Tibial nerve (tissue), 4 donors: ENCODE measurements at places on chromosomes 6 and 20.

- no peak for DNase-seq
Measured at GRCh38 chr6:51514748-51515402, 572.5 kb downstream of the PKHD1 start.

- no peak for DNase-seq
Measured at GRCh38 chr6:105664931-105665330, 262.0 kb upstream of the PREP start.

- no peak for DNase-seq
Measured at GRCh38 chr20:7984192-7984591, 35.4 kb downstream of the TMX4 start.

- no peak for DNase-seq
Measured at GRCh38 chr6:110446405-110446804, 30.0 kb downstream of the SLC22A16 start.

DNA sequence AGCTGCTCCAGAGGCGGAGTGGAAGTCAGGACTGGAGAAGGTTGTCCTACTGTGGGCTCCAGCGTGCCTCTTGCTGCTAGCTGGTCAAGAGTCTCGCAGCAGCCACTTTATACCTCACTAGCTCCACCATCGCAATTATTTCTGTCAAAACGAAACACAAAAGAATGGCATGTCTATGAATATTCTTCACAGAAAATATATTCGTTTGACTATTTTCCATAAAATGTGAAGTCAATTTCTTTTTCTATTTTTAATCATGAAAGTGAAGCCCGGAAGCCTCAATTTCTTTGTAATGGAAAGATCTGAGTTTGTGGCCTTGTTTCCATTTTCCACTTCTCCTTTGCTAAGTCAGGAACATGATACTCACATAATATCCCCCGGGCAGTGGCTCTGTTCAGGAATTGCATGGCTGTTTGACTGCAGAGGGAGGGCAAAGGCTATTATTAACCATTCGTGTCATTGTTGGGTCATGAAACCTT, 51.7 kb downstream of the DTD1 start:
- no peak for DNase-seq

DNA sequence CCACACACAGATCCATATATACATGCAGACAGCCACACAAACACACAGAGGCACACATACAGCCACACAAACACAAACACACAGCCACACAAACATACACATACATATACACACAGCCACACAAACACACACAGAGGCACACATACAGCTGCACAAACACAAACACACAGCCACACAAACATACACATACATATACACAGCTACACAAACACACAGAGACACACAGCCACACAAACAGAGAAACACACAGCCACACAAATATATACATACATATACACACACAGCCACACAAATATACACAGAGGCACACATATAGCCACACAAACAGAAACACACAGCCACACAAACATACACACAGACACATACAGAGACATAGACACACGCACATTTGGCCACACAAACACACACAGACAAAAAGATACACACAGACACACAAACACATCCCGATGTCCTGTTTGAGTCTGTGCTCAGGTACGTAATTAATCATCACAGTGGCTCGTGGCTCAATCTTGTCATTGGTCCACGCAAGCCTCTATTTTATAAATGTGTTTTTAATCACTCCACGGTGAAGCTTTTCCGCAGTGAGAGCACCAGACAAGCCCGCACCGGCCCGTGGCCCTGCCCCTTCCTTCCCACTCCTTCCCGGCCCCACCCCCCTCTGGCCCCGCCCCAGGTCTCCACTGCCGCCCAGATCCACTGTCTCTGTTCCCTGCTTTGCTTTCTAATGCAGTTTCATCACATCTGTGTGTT, 135.3 kb downstream of the CDH4 start:
- no peak for DNase-seq

DNA sequence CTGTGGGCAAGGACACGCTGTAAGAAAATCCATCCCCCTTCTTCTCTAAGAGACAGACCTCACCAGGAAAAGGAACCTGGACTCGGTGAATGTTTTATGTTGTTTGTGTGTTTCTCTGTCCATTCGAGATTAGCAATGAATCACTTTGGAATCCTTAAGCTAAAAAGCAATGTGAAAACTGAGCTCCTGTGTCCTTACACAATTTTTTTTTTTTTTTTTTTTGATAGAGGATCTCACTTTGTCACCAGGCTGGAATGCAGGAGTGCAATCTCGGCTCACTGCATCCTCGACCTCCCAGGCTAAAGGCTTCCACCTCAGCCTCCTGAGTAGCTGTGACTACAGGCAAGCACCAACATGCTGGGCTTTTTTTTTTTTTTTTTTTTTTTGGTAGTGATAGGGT, 32.1 kb downstream of the BFSP1 start:
- DNase-seq = no peak

DNA sequence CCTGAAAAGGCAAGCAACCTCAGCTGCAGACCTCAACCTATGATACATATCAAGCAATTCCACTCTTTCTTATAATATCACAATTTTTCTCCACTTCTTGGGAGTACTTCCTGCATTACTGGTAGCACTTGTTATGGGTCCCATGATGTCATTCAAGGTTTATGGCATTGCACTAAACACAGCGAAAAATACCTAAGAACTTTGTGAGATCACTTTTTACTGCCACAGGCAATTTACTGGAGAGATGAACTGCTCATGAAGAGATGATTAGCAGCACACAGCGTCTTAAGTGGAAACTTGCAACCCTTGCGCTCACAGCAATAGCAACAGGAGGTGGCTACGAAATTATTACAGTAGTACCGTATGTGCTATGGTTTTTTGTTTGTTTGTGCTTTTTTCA, 19.3 kb upstream of the RIMS4 start:
- no peak for DNase-seq

- DNase-seq = no peak
Measured at GRCh38 chr6:29758761-29759160, 35.5 kb downstream of the HLA-F start.

DNA sequence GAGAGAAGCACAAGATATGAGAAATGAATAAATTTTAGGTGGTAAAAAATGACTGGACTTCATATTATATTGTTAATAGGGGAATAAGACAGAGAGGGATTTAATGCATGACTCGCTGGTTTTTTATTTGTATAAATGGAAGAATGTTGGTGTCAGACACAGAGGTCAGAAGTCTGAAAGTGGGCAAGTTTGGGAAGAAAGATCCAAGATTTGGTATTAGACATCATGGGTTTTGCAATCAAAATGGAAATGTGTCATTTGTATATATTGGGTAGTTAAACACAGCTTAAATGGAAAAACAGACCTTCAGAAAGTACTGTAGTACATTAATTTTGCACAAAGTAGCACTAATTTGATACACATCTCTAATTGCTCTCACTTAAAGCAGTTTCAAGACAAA, 96.2 kb downstream of the EYA4 start:
- no peak for DNase-seq

- DNase-seq = no peak
Measured at GRCh38 chr20:11453430-11453829, 464.3 kb upstream of the BTBD3 start.

- no peak for DNase-seq
Measured at GRCh38 chr6:144086959-144087358, 8.4 kb downstream of the SF3B5 start.

DNA sequence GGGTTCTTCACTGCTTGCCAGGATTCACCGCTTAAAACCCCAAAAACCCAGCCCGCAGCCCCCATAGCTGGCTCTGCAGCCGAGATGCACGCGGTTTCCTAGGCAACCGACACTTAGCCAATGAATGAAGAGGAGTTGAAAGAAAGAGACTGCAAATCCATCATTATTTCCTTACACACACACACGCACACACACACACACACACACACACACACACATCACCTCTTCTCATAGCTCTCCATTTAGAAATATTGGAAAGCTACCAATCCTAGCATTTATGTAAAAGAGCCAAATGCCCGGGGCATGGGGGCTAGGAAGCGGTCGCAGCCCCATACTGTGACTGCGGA, 3.4 kb upstream of the TUBB2B start:
- peak; percentile 28 for DNase-seq

DNA sequence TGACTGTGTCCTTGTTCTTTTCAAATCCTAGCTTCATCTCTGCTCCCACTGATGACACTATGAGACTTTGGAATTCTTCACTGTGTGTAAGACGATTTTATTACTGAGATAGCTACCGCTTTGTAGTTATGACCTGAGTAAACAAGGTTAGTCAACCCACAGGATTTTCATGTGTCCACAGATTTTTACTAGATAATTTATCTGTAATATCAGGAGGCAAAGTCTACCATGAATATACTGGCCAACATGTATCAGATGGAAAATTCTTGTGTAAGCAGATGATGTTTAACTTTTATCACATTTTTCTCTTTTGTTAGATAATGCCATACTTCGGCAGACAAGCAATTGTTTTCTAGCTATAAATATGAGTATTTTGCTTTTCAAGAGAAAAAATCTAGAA, 119.8 kb downstream of the SGK1 start:
- DNase-seq = no peak

DNA sequence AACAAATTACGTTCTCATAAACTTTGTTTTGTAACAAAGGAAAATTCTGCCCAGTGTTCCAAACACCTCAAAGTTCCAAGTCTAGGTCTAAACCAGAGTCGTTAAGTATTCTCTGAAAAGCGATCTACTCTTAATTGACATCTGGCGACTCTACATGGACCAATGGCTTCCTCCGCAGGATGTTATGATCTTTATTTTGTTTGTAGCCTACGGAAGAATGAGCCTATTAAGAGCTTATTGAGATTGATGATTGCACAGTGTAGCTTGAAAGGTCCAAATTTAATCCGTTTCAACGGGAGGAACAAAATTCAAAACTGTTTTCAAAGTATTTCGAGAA, 61.1 kb downstream of the FAM217A start:
- no peak for DNase-seq

GRCh38 chr6:154956771-154957522, 38.2 kb upstream of the TIAM2 start:
- no peak for DNase-seq

DNA sequence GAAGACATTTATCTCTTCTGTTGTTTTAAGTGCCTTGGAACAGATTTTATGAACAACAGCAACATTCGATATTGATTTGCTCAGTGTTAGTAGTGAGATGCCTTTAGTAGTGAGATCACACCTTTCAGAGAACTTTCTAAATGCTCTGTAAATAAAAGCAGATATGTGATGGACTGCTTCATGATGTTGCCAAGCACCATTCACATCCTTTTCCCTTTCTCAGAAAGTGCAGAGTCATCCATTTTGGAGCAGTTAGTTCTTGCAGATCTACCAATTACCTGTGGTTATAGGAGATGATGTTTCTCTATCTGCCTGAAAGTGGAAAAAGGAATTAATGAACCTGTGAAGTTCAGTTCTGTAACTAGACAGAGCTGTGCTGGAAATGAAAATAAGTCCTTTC, 27.0 kb downstream of the CBFA2T2 start:
- DNase-seq = no peak

GRCh38 chr20:52722926-52723688, 249.1 kb upstream of the TSHZ2 start:
- DNase-seq = no peak

DNA sequence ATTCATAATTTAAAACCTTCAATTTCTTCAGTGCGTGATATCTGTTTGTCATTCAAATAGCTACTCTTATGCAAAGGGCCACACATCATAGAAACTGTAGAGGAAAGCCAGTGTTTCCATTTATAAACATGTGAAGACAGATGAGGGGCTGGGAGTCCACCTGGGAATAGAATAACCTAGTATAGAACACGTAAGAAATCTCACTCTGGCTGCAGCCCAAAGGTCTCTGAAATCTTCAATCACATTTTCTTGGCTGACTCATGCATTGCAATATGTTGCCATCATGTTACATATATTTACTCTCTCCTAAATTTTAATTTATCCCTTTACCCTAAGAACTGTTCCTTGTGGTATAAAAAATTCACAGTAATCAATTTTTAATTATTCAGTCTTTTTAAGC, 123.2 kb downstream of the ELOVL4 start:
- DNase-seq = no peak

- no peak for DNase-seq
Measured at GRCh38 chr6:63537201-63537958, 34.9 kb upstream of the LOC128125822 start.
